Stimulated activated CD8-positive, alpha-beta memory T cell treated with anti-CD3 and anti-CD28 coated beads, Interleukin-2, amount 100 ng/mL, for 1 hour (primary cell): ENCODE measurements at places on chromosomes 2 and 18.

DNA sequence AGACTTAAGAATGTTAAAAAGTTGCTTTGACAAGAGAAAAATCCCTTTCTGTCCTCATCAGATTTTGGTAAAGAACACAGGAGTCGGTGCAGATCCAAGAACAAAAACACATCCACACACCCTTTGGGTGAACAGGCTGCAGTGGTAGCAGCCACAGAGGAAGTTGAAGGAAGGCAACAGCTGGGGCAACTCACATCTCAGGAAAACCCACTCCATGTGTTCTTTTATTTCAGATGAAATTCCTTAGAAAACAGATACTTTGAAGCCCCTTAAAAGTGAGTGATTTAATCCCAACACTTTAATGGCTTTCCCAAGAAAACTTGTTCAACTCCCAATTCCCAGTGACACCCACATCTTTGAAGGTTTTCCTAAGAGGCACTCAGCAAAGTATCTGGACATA, 271.3 kb downstream of the ICOS start:
- DNase-seq: no peak

- DNase-seq: no peak
Observed at GRCh38 chr2:45902781-45903375, 251.4 kb downstream of the PRKCE start.

DNA sequence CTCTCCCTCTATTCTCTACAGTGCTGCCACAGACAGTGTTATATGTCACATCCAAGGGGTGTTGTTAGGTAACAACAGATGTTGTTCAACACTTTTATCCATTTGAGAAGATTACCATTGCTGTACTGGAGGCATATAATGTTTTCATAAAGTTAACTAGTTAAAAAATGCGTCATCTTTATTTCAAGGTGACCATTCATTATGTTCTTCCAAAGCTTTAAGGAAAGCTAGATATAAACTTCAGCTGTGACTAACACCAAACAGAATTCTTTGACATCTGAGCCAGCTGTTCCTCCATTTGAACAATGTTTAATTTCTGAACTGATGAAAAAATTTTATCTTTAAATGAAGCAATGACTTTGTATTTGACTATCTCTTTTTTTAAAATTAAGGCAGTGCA, 1099.6 kb upstream of the TMEFF2 start:
- DNase-seq: no peak

GRCh38 chr2:127231130-127231865, 11.2 kb upstream of the CYP27C1 start:
- no peak for DNase-seq

GRCh38 chr2:85890522-85891176, 1.9 kb upstream of the ST3GAL5 start:
- no peak for DNase-seq

DNA sequence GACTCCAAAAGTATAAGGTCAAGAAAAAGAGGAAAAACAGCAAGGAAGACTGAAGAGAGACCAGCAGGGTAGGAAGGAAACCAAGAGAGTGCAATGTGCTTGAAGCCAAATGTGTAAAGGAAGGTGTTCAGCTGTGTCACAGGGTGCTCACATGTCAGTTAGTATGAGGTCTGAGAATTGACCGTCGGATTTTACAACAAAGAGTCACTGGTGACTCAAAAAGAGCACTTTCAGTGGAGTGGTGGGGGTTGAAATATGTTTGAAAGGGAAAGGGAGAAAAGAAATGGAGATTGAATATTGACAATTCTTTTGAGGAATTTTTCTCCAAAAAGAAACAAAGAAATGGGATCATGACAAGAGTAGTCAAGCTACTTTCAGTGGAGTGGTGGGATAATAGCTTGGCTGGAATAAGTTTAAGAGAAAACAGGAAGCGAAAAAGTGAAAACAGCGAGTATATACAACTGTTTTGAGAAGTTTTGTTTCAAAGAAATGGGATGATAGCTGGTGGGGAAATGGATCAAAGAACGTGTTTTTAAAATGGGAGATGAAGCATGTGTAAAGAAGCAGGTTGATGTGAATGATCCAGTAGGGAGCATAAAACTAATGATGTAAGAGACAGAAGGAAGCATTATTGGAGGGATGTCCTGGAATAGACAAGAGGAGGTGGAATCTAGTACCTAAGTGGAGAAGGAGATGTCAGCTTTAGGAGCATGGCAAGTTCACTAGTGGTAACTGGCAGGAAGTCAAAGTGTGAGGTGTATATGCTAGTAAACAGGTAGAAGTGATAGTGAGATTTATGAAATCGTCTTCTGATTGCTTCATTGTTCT, 3.6 kb upstream of the TSPYL6 start:
- DNase-seq: no peak

- no peak for DNase-seq
Observed at GRCh38 chr2:197615016-197615652, 60.3 kb downstream of the RFTN2 start.

DNA sequence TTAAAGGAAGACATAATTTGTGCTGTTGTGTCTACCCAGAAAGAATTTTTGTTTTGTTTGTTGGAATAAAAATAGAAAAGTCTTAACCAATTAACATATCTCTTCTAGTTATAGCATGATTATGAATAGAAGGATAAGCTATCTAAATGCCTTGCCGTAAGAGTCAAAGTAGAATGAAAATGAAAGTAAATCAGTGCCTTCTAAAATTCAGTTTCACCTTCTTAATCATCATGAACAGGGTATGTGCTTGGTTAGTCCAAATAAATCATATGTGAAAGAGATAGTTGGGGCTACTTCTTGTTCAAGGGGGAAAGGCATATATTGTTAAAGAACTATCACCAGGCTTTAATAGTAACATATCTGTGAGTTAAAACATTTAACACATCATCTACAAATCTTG, 91.5 kb downstream of the GULP1 start:
- no peak for DNase-seq

- no peak for DNase-seq
Observed at GRCh38 chr2:234493796-234494195, 3.1 kb downstream of the ARL4C start.

GRCh38 chr18:9992300-9992972, 78.6 kb downstream of the VAPA start:
- no peak for DNase-seq

DNA sequence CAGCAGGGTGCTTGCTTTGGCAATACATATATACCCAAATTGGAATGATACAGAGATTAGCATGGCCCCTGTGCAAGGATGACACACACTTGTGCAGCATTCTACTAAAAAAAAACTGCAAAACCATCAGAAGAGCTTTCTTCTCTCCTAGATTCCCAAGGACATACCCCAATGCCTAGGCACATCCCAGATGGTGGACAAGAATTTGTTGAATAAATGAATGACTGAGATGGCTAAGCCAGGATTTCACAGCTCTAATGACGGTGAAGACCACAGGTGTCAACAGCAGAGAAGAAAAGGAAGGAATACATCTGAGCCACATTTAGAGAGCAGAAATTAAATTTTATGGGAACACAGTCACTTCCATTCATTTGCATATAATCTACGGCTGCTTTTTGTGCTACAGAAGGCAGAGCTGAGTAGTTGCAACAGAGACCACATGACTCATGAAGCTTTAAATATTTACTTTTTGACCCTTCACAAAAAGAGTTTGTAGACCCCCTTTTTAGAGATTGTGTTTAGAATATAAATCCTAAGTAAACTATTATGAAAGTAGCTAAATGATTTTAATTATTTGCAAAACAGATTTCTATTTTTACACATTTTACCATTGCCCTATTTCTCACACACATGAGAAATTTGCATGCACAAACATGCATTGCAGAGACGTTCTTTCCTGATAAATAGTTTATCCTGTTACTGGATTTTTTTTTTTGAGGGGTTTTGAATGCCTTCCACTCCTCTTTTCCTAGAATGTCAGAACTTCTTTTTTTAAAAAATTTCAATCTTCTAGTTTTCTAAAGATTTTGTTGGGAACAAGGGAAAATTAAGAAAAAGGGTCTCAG, 119.0 kb downstream of the PMAIP1 start:
- DNase-seq: no peak

- DNase-seq: no peak
Observed at GRCh38 chr2:20691076-20691734, 24.3 kb downstream of the GDF7 start.

DNA sequence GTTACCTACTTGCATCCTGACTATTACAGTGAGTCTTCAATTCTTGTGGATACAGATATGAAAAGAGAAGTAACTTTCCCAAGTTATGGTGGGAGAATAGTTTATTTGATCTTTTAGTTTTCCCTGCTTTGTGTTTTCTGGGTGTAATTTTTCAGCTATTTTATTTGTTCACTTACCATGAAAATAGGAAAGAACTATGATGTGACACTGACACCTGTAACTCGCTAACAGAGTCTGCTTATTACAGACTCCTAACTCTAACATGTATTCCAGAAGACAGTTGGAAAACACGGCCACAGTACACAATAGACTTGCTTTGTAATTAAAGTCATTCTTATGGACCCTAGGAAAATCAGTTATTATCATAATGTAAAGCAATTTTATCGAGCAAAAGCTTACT, 323.2 kb downstream of the LRRTM1 start:
- no peak for DNase-seq

- no peak for DNase-seq
Observed at GRCh38 chr2:161273038-161273760, 35.0 kb upstream of the PSMD14 start.

DNA sequence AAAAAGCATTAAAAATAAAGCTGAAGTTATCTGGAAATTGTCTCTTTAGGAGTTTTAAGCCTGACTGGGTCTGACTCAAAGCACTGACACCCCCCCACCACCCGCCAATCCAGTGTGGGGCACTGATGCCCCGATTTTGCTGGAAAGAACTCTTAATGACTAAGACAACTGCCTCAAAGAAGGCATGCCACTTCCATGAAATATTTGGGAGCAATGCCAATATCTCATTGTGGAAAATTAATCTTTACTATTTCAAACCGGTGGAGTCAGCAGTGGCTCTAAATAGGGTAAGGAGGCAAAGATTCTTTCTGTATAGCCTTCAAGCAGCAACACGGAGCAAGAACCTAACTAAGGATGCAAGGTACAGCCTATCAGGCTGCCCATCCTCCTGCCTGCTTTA, 4.5 kb downstream of the FKBP7 start:
- DNase-seq: no peak

DNA sequence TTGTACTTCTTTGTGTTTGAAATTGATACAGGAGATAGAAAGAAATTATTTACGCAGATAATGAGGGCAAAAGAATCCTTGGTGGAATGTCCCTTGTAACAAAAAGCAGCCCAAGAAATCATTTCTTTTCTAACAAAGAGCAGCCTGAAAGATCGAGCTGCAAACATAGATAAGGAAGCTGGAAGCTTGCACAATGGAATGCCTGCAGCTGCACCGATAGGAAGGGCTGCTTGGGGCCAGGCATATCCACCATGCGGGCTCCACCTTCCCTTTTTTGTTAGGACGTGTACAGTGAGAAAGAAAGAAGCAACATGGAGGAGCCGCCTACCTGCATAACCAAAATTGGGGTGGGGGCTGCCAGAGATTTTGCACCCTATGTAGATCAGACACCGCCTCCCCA, 568.7 kb downstream of the METTL4 start:
- no peak for DNase-seq

- no peak for DNase-seq
Observed at GRCh38 chr2:9018109-9018508, 14.6 kb upstream of the MBOAT2 start.

- no peak for DNase-seq
Observed at GRCh38 chr18:52426462-52426861, 86.5 kb downstream of the DCC start.

GRCh38 chr2:169291517-169291916, 70.8 kb downstream of the LRP2 start:
- no peak for DNase-seq

DNA sequence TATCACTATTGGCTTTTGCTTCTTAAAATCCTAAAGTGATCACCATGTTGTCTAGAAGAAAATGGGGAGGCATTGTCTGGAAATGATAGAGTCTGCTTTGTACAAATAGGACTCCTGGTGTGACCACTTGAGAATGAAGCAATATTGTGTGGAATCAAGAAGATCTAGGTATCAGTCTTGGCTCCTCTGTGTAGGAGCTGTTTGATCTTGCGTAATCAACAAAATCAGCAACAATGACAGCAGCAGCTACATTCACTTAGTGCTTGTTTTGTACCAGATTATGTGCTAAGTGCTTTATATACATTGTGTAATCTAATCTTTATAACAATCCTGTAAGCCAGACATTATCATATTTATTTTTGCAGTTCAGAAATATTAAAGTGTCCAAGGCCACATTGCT, 17.8 kb downstream of the NCOA1 start:
- no peak for DNase-seq

DNA sequence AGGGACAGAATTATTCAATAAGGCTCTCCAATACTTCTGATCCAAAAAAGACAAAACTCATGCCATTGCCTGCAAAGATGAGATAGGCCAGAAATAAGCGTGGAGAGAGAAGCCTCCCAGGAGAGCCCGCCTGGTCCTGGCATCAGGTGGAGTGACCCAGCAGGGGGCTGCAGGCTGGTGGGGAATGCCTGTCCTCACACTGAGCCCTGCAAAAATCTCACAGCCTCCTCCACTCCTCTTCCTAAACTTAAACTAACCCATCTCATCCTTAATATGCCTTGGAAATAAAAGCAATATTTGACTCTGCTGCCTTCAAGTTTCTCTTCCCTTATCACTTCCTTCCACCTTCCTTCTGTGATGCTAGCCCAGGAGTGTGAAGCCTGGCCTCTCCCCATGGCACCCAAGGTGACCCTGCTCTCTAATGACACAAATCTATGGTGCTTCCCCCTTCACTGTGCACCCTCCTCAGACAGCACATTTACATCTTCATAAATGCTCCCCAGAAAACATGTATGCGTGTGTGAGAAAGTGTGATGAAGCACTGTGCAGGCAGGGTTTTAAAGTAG, 218.4 kb downstream of the ANAPC1 start:
- DNase-seq: no peak

DNA sequence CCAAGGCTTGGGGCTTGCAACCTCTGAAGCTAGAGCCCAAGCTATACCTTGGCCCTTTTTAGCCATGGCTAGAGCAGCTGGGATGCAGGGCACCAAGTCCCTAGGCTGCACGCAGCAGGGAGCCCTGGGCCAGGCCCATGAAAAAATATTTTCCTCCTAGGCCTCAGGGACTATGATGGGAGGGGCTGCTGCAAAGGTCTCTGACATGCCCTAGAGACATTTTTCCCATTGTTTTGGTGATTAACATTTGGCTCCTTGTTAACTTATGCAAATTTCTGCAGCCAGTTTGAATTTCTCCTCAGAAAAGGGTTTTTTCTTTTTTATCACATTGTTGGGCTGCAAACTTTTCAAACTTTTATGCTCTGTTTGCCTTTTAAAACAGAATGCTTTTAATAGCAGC, 56.9 kb upstream of the LHCGR start:
- DNase-seq: no peak

GRCh38 chr2:98347298-98348065, 1.2 kb downstream of the CNGA3 start:
- DNase-seq: no peak

GRCh38 chr2:159213296-159213695, 73.2 kb downstream of the WDSUB1 start:
- no peak for DNase-seq

GRCh38 chr2:174881678-174882077, 117.4 kb upstream of the CHRNA1 start:
- DNase-seq: no peak

DNA sequence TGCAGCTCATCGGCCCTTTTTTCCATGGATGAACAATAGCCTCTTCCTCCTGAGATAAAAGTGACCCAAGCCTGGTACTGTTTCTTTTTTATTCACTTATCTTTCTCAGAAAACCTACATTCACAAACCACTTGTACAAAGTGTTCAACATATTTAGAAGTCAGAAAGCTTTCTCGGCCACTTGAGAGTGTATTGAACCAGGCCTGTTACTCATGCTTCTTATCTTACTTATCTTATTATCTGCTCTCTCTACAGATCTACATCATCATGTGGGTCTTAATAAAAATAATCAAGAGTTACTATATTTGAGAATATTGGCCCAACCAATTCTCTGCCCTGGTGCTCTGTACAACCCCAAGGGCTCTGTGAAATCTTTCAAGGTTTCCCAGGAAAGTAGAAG, 242.1 kb downstream of the MREG start:
- no peak for DNase-seq
